ENCODE measurements at places on chromosomes 2 and 18.

- DNase-seq = no peak
Measured at GRCh38 chr2:9071032-9071431, 67.5 kb upstream of the MBOAT2 start.

- DNase-seq = no peak
Measured at GRCh38 chr2:25566094-25566493, 107.3 kb downstream of the DTNB start.

DNA sequence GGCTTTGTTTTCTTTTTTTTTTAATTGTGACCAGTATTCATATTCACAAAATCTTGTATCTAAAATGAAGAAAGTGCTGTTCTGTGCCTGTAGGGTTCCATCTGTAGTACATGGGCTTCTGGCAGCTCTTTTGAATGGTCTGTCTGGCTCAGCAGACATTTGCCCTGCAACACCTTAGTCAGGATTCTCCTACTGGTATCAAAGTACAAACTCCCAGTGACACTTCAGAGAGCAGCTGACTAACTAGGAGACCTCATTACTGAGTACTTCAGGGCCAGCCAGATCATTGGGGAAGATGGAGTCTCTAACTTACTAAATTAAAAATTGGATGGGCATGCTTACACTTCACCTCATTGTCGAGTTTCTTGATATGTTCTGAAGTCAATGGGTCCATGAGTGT is 39.7 kb downstream of the GRHL1 start:
- DNase-seq = no peak

GRCh38 chr18:36199691-36200295 is 12.5 kb downstream of the MOCOS start:
- DNase-seq = no peak

GRCh38 chr18:41993151-41993550 is 38.1 kb downstream of the PIK3C3 start:
- DNase-seq = no peak

DNA sequence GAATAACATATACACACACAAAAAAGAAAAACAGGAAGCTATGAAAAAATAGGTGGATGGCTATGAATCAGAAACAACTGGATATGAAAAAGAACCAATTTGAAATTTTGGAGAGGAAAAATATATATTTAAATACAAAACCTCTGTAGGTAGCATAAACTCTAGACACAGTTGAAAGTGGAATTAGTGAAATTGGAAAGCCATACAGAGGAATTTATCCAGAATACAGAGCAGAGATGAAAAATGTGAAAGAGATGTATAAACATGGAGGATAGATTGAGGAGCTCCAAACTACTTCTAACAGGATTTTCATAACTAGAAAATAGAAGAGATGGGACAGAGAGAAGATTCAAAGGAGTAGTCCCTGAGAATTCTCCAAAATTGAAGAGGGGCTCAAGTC is 168.8 kb downstream of the SEPTIN10 start:
- DNase-seq = no peak

- DNase-seq = no peak
Measured at GRCh38 chr2:156512451-156512850, 76.3 kb downstream of the GPD2 start.

DNA sequence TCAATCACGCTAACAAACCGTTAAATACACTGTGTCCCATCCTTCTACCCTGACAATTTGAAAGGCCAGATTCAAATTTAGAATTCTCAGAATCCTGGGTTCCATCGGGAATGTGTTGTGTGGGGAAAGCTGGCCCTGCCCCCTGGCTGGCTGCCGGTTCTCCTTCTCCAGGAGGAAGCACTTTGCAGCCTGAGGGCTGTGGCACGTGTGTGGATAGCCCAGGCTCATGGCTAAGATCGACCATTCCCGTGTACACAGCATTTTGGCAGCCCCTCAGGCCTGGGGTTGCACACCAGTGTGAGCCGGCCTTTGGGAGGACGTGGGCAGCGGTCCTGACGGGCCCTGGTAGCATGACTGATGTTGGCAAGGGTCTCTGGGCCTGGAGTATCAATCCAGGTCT is 51.0 kb upstream of the ROCK2 start:
- no peak for DNase-seq

DNA sequence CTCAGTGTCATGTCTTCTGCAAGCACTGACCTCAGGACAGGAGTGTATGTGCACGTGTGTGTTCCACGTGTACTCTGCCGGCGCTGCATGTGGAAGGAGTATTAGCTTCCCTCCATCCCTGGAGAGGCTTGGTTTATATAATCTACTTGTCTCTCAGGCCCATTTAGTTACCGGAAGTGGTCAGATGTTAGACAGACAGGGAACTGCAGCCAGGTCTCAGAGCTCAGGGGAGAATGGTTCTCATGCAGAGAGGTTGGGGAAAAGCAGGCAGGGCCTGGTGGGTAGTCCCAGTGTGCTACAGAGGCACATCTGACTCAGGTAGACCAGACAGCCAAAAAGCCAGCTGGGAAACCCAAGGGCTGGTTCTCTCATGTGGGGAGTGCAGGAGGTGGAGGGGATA is 167.9 kb downstream of the CTIF start:
- no peak for DNase-seq

GRCh38 chr2:9439536-9439935 is 16.1 kb downstream of the CPSF3 start:
- no peak for DNase-seq

GRCh38 chr2:2683606-2684224 is 352.6 kb upstream of the MYT1L start:
- no peak for DNase-seq

DNA sequence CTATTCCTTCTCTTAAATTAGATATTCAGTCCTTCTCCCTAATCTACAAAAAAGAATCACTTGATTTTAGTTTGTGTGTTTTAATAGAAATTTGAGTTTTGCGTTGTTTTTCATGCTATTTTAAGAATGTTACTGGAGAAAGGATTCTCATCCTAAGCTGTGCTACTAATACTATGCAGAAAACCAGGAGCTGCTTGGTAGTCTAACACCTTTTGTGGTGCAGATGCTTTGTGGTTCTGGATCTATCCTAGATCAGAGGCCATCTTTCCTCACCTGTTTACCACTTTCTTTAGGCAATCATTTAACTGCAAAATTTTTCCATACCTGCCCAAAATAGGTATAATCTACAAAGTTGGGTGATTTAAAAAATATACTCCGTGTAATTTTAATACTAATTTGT is 823.6 kb downstream of the CPS1 start:
- no peak for DNase-seq

DNA sequence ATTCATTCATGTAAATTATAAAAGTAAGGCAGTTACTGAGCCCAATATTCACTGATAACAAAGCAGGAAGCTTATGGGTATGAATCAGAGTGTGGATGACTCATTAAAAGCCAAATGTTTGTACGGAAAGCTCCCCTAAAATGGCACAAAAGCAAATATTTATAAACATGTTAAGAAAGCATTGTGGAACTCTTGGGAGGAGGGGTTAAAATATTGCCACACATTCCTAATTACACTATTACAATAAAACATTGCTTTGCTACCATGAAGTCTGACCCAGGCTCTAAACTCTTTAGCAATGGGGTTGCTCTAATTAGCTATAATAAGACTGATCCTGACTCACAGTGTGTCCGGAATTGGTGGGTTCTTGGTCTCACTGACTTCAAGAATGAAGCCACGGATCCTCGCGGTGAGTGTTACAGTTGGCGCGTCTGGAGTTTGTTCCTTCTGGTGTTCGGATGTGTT is 110.9 kb downstream of the NAB1 start:
- no peak for DNase-seq

- no peak for DNase-seq
Measured at GRCh38 chr18:2236232-2236631, 335.1 kb downstream of the METTL4 start.

DNA sequence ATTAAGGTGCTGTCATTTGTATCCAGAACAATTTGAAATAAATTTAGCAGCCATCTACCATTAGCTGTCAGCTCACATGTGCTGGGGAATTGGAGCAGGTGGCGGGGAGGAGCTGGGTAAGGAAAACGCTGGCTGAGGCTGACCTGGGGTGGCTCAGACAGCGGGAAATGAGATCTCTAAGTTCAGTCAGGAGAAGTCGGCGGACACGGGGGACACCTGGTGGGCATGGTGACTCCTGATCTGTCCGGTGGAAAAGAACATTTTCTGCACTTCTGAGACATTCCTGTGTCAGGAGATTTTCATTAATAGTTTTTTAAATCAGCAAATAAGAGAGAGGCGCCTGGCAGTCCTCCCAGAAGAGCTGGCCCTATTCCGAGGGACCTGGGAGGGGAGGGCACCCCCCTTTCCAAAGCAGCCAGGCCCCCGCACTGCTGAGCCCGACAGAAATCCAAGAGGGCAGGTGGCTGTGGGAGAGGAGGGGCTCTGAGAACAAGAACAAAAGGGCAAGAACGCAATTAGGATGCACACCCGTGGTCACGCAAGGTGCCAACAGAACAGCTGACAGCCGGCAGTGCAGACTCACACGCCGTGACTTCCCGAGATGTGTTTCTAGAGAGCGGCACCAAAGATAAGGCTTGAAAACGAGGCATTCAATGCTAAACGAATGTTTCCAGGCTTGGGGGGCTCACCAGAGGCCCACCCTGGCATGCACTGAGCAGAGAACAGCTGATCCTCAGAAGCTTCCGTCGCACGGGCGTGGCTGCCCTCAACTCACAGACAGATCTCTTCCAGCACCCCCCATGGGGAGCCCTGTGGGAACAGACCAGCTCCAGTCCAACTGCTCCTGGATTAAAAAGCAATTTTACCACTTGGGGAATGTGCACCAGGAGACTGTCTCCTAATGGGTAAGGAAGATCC is 26.4 kb downstream of the SLC66A2 start:
- DNase-seq = no peak

- no peak for DNase-seq
Measured at GRCh38 chr2:100260712-100261620, 61.3 kb downstream of the LONRF2 start.

GRCh38 chr2:64177315-64177714 is 33.1 kb upstream of the PELI1 start:
- DNase-seq = no peak
